CD14-positive monocyte (primary cell): ENCODE measurements at places on chromosomes 2 and 18.

GRCh38 chr2:58110765-58111164, 64.2 kb downstream of the VRK2 start:
- DNase-seq = no peak

DNA sequence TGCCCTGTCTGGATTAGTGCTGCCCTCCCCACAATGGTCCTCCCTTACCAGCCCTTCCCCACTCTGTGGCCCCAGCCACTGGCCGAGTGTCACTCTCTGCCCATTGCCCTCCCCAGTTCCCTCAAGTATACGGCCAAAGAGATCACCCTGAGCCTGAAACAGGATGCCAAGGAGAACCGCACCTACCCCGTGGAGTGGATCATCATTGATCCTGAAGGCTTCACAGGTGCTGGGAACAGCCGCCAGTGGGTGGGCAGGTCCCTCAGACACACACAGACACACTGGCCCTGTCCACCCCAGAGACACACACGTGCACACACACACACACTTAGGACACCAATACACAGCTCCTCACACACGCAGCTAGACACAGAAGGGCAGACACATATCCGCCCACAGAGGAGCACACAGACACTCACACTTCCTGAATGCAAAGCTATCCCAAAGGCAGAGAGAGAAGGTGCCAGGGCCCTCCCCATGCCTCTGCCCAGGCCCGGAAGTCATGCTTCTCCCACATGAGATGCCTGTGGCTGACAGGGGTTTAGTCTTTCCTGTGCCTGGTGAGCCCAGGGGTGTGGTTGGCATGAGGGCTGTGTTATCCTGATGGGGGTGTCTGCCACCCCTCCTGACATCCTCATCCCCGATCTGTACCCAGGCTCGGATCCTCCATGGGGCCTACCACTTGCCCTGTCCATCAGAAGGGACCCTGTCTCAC, 2.9 kb downstream of the CHRND start:
- no peak for DNase-seq

- DNase-seq = no peak
Measured at GRCh38 chr2:170836027-170836426, 19.3 kb downstream of the GAD1 start.

DNA sequence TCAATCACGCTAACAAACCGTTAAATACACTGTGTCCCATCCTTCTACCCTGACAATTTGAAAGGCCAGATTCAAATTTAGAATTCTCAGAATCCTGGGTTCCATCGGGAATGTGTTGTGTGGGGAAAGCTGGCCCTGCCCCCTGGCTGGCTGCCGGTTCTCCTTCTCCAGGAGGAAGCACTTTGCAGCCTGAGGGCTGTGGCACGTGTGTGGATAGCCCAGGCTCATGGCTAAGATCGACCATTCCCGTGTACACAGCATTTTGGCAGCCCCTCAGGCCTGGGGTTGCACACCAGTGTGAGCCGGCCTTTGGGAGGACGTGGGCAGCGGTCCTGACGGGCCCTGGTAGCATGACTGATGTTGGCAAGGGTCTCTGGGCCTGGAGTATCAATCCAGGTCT, 51.0 kb upstream of the ROCK2 start:
- no peak for DNase-seq

- DNase-seq = no peak
Measured at GRCh38 chr2:215439980-215440512, 4.2 kb upstream of the FN1 start.

GRCh38 chr2:119352357-119352756, 14.3 kb downstream of the C2orf76 start:
- no peak for DNase-seq

- DNase-seq = peak; percentile 36
Measured at GRCh38 chr18:31555971-31556747, 35.5 kb upstream of the TTR start.

- DNase-seq = no peak
Measured at GRCh38 chr2:62971936-62972335, 78.7 kb upstream of the OTX1 start.

DNA sequence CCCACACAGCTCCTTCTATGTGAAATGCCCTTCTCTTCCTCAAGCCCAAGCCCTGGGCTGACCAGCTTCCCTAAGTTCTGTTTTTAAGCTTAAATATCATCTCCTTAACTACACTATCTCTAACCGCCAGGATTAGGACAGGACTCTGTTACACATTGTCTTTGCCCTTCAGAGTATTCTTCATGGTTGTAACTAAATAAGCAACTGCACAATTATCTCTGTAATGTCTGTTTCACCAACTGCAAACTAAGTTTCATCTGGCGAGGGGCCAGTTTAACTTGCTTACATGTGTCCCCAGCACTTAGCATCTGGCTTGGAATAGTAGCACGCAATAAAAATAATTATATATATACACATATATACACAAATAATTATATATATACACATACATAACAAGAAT, 1.1 kb upstream of the ERMN start:
- no peak for DNase-seq

GRCh38 chr2:119234021-119235019, 10.7 kb downstream of the STEAP3 start:
- DNase-seq = no peak

- no peak for DNase-seq
Measured at GRCh38 chr18:77090546-77091174, 41.9 kb downstream of the MBP start.

- DNase-seq = no peak
Measured at GRCh38 chr2:168237741-168238140, 9.7 kb downstream of the STK39 start.

DNA sequence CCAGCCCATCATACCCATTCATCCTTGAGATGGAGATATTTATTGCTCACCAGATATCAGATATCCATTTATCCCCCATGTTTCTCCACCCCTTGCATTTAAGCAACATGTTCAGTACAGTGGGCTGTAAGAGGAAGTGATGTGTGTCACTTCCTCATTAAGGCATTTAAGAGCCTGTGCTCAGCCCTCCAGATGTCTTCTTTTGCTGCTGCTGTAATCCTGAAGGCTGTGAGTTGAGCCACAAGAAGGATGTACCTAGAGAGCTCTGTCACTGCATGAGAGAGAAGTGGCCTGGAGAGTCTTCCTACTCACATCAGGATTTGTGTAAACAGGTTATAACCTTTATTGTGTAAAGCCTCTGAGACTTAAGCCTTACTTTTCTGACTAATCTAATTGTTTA, 151.8 kb upstream of the UNC80 start:
- peak; percentile 21 for DNase-seq

GRCh38 chr18:58996131-58996641, 131.5 kb downstream of the ZNF532 start:
- no peak for DNase-seq

- DNase-seq = no peak
Measured at GRCh38 chr2:181142514-181142913, 162.1 kb downstream of the UBE2E3 start.

GRCh38 chr18:60024857-60025256, 125.1 kb downstream of the PMAIP1 start:
- DNase-seq = no peak

DNA sequence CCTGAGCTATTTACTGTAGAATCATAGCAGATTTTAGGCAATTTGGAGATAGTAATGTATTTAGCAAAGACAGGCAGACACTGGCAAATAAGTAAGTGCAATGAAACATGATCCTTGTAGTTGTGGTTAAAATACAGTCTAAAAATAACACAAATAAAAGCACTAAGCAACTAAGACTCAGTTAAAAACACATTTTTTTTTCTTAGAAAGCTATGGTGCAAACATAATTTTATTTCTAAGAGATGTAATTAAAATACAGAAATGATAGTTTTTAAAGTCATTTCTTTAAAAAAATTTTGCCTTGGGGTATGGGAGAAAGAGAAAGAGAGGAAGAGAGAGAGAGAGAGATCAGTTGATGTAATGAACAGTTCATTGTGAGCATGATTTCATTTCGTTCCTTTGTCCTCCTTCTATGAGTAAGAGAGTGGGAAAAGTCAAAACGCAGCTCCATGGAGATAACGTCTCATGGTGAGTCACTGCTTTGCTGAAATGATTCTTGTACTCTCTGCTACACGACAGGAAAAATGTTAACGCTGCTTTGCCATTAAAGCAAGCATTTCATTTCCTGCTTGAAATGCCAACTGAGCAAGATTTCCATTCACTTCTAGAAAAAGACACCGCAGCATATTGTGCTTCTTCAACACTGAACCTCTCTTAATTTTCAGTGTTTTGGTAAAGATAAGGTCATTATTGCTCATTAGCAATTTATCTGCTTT, 61.3 kb upstream of the PGAP1 start:
- DNase-seq = peak; percentile 61

- DNase-seq = no peak
Measured at GRCh38 chr2:40161986-40162385, 289.9 kb downstream of the SLC8A1 start.

- DNase-seq = no peak
Measured at GRCh38 chr2:196453613-196454047, 185.9 kb upstream of the CCDC150 start.

DNA sequence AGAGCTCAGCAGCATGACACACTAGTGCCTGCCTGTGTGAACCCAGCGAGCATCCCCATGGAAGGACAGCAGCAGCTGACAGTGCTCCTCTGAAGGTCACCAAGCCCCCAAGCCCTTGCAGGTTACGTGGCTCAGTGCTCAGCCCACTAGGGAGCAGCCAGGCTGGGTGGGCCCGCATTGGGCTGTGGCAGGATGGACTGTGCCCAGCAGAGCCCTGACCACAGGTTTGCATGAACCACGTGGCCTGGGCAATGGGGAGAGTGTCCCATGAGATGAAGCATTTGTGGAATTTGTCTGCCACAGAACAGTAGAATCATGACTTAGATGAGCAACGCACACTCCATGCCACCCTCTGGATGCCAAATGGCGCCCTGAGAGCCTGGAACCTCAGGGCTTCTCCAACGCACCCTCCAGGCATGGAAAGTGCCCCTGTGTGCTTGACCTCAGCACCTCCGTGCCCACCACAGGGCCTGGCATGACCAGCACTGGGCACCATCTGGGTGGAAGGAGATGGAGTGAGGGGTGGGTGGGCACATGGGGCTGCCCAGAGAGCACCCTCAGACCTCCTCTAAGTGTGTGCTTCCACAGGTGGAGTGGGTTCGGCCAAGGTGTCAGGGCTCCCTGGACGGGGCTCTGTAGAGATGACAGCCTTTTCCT, 216.1 kb upstream of the RAB6C start:
- no peak for DNase-seq

DNA sequence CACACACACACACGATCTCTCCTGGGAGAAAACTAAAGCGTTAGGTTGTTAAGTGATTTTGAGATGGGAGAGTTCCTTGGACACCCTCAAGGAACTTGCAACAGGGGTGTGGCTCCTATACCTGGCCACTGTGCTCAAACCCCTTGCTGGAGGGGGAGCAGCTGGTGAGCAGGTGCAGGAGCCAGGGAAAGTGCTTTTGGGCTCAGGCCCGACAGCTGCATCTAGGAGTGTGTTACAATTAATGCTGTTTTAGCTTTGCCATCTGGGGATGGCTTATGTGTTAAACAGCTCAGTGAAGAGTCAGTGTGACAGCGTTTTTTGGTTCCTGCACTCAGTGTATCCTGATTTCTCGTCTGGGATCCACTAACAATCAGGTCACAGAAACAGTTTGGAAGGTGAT, 510.8 kb downstream of the TRIB2 start:
- no peak for DNase-seq

- DNase-seq = no peak
Measured at GRCh38 chr2:176931588-176932563, 280.7 kb upstream of the HNRNPA3 start.

DNA sequence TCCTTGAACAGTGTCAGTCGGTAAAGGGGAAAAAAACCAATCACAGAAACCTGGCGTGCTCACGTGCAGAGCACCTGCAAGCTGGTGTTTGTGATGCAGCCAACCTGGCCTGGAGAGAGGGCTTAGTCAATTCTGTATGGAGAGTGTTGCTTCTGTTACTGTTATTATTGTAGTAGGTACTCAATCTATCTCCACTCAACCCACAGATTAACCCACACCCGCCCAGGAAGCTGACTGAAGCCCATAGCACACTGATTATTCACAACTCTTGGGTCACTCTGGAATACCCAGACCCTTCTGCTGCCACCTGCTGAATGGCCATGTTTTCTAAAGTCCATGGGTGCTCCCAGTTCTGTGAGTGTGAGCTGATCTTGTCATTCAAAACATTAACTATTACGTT, 53.9 kb downstream of the TNFRSF11A start:
- DNase-seq = no peak

GRCh38 chr2:68732036-68732932, 2.3 kb upstream of the ARHGAP25 start:
- DNase-seq = peak; percentile 75

- DNase-seq = no peak
Measured at GRCh38 chr18:68114989-68115388, 598.5 kb upstream of the DSEL start.

- DNase-seq = no peak
Measured at GRCh38 chr2:233354500-233354924, 218 bp downstream of the DGKD start.

DNA sequence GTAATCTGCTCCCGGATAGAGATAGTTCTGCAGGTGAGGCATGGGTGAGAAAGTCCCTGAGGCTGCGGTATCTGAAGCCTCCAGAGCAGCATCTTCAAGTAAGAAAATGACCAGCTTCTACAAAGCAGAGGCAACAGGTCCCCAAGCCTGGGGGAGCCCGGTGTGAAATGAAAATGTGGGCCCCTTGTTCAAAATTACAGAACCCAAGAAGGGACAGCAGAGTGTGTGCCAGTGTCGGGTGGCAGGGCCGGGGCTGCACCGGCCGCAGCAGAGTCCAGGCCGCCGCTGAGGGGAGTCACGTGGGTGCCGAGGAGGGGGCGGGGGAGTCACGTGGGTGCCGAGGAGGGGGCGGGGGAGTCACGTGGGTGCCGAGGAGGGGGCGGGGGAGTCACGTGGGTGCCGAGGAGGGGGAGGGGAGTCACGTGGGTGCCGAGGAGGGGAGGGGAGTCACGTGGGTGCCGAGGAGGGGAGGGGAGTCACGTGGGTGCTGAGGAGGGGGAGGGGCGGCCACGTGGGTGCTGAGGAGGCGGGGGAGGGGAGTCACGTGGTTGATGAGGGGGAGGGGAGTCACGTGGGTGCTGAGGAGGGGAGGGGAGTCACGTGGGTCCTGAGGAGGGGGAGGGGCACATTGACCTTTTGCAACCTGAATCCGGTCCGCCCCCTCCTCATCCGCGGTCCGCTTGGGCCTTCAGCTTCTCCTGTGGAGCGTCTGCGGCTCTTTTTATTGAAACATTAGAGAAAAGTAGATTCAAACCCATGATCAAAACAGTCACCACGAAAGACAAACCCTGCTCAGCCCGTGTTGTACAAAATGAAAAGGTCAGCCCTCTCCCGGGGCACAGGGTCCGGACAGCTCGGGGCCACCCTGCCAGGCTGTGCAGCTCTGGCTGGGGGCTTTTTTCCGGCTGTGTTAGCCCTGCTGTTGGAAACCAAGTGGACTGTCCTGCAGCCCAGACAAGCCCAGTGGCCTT, 10.4 kb downstream of the COLEC11 start:
- no peak for DNase-seq

- no peak for DNase-seq
Measured at GRCh38 chr18:66317243-66318090, 286.4 kb downstream of the CDH19 start.

GRCh38 chr2:234411793-234412192, 85.1 kb downstream of the ARL4C start:
- DNase-seq = no peak
